ENCODE measurements at places on chromosomes 3 and 15.

DNA sequence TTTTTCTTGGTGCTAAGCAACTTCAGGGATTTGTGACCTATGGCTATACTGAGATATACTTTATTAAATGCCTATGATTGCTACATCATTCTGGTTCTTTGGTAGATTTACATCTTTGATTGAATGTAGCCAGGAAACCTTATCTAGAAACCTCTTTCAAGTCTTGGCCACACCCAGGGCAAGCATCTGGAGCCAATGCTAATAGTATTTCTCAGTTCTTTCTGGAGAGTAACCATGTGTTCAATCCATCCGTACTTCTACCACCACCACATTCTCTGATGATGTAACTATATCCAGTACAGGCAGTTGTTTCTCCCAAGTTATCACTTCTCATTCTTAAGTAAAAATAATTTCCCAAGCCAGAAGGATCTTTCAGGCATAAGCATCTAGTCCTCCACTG lies 69.0 kb downstream of the NME9 start:
- DNase-seq = no peak

- DNase-seq = no peak
These were observed 60.2 kb downstream of the CNTN4 start for GRCh38 chr3:2158828-2159227.

DNA sequence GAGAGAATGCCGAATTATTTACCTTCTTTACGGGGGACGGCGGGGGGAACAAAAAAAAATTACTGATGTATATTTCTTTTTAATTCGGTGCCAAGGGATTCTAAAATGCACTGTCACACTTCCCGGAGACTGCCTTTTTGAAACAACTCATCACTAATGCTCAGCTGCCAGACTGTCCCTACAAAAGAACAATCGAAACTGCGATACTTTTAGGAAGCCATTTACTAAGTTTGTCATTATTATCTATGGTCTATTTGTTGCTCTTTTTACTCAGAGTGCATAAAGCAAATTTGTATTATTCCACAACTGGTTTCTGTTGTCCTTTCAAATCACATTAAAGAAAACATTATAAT lies 60.8 kb downstream of the TM4SF4 start:
- DNase-seq = no peak

- no peak for DNase-seq
These were observed 34.8 kb downstream of the B3GALNT1 start for GRCh38 chr3:161070252-161070930.

DNA sequence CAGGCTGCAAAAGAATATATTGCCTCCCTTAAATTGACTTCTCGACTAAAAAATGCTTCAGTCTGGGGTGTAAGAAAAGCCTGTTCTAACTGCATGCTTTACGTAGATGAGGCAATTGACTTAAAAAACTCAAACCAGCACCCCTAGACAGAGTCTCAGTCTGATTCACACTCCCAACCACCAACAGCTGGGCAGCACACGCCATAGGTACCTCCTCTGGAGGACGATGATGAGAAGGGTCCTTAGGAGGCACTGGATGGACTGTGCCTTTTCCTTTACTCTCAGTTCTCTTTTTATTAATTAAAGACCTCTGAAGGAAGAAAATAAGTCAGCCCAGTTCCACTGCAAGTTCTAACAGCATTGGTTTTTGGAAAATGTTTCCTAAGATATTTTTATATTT lies 175.0 kb downstream of the PDZRN3 start:
- DNase-seq = no peak

GRCh38 chr3:64321747-64322146 lies 96.5 kb upstream of the PRICKLE2 start:
- DNase-seq = no peak

DNA sequence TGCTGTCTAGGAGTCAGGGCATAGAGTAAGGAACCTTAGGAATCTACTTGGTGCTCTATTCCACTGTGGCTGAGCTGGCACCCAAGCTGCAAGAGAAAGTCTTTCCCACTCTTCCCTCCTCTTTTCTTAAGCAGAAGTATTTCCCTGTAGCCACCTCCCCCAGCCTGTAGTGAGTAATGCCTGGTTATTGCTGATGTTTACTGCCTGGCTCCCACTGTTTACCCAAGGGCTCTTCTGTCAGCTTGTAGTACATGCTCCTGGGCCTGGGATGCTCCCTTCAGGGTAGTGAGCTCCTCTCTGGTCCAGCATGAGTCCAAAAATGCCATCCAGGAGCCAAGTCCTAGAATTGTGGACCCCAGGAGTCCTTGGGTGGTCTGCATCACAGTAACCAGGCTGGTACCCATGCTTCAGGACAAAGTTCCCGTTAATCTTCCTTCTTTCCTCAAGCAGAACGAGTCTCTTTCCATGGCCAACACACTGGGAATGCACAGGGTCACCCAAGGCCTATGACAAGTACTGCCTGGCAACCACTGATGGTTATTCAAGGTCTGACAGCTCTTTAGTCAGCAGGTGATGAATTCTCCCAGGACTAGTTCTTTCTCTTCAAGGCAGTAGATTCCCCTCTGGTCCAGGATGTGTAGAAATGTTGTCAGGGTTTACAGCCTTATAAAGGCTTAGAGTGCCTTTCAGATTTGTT lies 17.6 kb downstream of the GALK2 start:
- no peak for DNase-seq

- DNase-seq = peak; percentile 75
These were observed 60.1 kb downstream of the MGLL start for GRCh38 chr3:127762077-127762786.

DNA sequence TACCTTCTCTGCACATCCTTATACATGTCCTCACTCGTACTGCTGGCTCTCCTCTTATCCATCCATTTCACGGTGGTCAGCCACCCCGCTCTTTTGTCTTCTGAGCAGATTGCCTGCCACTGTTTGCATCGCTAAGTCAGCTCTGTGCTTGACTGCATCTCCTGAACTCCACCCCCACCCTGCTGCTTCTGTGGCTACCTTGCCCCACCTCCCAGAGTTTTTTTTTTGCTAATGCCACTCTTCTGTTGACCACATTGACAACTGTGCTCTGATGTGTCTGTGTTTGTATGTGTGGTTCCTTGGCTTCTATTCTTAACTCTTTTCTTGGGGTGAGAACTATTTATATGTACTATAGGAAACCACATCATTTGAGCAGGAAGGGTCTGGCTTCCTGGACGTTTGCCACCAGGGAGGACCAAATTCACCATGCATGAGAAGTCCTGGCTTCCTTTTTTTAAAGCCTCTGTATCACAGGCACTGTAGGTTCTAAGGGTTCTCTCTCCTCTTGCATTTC lies 12.8 kb upstream of the MTMR10 start:
- DNase-seq = peak; percentile 84

- no peak for DNase-seq
These were observed 44.1 kb upstream of the ARL6 start for GRCh38 chr3:97720417-97720816.

DNA sequence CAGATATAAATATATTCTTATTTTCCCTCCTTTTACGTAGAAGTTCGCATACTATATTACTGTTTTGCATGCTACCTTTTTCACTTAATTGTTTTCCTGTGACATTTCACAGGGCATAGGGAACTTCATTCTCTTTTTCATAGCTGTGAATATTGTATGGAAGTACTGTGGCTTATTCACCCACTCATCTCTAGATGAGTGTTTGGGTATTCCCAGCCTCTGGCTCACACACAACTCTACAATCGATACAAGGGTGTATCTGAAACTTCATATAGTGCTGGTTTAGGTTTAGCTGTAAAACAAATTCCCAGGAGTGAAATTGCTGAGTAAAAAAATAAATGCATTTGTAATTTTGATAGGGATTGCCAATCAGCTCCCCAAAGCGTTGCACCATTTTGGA lies 55.3 kb upstream of the MAGI1 start:
- DNase-seq = no peak

DNA sequence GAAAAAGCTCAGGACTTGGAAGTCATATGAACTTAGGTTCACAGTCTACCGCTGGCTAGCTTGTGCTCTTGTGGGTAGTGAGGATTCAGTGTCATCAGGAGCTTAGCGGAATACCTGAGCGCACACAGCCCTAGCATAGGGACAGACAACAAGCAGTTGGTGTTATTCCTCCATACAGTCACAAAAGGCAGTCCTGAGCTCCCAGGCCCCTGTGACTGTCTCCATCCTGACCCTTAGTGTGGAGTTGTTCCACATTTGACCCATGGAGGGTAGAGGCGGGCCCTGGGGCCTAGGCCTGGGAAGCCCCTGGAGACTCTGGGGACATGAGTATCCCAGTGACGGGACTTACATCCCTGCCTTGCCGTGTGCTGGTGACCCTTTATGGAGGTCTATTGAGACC lies 131.5 kb upstream of the PLXNA1 start:
- DNase-seq = no peak

DNA sequence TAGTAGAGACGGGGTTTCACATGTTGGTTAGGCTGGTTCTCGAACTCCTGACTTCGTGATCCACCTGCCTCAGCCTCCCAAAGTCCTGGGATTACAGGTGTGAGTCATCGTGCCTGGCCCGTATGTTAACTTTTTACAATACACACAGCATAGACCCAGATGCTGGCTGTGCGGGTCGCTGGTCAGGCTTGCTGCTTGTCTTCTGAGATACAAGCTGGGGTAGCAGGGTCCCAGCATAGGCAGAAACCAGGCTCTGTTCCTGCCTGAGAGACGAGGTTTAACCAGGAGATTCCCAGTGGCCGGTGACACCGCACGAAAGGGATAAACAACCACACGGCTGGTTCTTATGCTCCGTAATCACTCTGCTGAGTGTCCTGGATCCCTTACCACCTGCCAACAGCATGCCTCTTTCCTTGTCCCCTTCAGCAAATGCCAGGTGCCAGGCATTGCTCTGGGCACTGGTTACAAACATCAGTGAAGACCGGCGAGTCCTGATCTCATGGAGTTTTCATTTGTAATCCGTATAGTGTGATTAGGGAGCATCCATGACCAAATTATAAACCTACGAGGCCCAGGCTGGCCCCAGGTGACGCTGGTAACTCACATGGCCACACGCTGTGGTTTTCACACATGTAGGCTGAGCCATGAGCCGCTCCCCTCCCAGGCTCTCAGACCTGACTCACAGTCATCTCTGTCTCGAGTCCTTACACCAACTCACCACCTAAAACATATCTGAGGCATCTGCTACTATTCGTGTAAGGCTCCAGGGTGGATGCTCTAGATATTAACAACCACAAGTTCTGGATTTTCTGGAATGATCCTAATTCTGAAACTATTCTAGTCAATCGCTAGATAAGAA lies 125.7 kb downstream of the PDZRN3 start:
- DNase-seq = no peak

DNA sequence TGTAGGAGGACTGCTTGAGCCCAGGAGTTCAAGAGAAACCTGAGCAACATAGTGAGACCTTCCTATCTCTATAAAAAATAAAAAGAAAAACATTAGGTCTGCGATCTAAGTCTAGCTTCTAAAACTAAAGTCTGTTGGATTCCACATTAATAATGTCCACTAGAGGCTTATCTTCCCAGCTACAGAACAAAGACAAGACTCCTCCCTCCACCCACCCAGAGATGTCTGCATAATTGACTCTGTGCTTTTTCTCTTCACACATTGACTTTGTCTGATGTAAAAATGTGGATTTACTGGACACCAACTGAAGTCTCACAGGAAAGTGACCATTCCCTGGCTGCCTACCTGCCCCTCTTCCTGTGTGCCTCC lies 91.8 kb downstream of the ATP10A start:
- DNase-seq = no peak

DNA sequence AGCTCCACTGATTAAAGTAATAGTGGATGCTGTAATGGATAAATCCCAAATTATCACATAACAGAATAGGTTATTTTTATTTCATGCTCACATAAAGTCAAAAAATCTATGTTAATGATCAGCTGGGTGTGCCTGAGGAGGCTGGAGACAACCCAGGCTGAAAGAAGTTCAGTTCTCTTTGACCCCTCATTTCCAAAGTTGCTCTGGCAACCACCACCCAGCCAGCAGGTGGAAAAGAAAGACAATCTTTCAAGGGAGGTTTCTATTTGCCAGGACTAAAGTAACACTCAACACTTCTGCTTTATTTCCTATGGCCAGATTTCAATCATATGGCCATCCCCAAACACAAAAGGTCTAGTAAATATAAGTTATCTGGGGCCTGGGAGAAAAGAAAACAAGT lies 48.8 kb upstream of the ANKRD28 start:
- DNase-seq = no peak
